ENCODE measurements at places on chromosomes 1 and 21. TPM values are rescaled to one million over a fixed set of nuclear protein-coding genes. Genes with fewer than 3 reads are reported as not detected.

The OR10J1 gene
- total RNA-seq: not detected

The SMPDL3B gene
- total RNA-seq: not detected

The SHISAL2A gene
- total RNA-seq: not detected

The SPATA45 gene
- 0.28 TPM for total RNA-seq

The FAM78B gene
- 0.28 TPM for total RNA-seq

The MDM4 gene
- 17.5 TPM for total RNA-seq

The NBL1 gene
- total RNA-seq: 224 TPM

The GNG12 gene
- total RNA-seq: 140 TPM
